Activated naive CD4-positive, alpha-beta T cell treated with anti-CD3 and anti-CD28 coated beads for 36 hours (primary cell): ENCODE measurements at places on chromosomes 4 and X.

DNA sequence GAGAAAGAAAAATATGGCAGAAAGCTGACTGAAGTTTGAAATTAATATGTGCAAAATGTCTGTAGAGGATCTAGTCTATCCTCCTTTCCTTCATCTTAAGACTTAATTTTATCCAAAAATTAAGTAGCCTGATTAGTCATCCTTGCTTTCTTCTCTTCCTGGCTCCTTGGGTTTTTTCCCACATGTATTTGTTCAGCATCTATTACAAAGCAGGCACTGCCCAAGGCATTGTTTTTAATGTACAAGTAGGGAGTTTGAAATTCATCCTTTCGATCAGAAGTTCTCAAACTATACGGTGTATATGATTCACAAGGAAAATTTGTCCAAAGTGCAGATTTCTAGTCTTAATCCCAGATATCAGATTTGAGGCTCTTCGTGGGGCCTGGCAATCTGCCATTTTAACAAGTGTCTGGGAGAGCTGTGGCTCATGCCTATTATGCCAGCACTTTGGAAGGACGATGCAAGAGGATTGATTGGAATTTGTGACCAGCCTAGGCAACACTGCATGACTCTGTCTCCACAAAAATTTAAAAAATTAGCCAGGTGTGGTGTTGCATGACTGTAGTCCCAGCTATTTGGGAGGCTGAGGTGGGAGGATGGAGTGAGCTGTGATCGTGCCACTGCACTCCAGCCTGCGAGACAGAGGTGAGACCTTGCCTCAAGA is 19.4 kb upstream of the YTHDC1 start:
- DNase-seq = no peak

GRCh38 chr4:56892691-56893090 is 15.0 kb upstream of the REST start:
- DNase-seq = no peak

DNA sequence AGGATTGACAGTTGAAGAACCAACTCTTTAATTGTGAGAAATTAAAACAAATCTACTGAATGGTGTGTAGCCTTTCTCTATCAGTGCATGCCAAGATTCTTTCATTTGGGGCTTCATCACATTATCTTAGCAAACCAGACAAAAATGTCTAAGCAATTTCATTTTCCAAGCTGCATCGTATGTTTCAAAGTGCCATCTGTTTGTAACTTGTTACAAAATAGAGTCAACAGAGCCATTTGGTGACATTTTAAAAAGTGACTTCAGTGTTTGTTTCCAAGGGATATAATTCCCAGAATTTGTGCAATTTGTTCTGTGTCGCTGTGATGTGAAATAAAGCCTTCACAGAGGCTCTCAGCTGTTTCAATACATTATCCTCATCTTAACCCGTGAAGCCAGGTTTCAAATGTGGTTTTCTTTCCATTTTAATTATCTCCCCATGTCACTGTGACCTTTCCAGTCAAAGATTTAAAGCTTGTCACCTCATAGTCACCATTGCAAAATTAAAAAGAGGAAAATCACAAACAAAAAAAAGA is 46.0 kb upstream of the C1QTNF7 start:
- no peak for DNase-seq

- DNase-seq = no peak
These were observed 52.7 kb downstream of the ACOX3 start for GRCh38 chr4:8387615-8388527.

DNA sequence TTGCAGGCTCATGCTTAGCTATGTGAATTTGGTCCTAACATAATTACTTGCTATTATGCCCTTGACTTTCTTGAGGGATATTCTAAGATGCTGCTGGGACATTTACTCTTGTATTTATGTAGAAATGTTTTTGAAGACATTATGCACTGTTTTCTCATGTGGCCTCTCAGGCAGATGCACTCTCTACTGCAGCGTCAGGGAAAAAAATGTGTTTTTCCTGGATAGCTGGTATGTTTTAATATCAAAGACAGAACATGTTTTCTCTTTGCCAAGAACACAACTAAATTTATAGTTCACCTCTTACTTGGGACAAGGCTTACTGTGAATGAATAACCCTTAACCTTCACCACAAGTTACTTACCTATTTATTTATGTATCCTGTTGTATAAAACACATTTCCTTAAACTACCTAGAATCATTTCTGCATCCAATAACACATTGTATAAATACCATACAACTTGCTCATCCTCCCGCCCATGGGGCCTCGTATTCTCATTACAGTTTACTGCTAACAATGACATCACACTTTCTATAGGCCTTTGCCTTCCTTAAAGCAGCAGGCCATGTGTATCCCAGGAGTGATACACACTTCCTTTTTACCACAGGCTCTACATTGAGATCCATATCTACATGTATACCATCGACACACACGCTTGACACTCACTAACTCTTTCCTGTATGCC is 178.7 kb downstream of the SLIT2 start:
- DNase-seq = no peak

GRCh38 chrX:153595387-153595786 is 3.6 kb downstream of the CCNQ start:
- DNase-seq = no peak

GRCh38 chrX:133908223-133908955 is 77.0 kb downstream of the GPC3 start:
- no peak for DNase-seq

DNA sequence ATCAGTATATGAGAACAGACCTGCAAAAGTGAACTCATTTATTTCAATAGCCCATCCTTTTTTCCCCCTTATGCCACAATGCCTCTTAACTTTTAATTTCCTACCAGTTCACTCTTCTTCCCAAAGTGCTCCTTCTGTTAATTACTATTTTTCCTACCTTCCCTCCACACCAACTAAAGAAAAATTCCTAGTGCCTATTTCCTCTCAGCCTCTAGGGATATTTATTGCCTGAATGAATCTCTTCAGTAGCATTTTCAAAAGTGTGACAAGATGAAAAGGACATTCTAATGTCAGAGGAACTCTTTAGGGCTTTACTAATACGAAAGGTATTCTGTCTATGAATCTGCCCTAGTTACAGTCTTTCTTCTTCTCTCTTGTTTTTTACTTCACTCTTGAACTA is 181.1 kb upstream of the SPRY1 start:
- no peak for DNase-seq

- DNase-seq = peak; percentile 29
These were observed 25.9 kb upstream of the FAM241A start for GRCh38 chr4:112119353-112119783.

- DNase-seq = no peak
These were observed 67.9 kb upstream of the ARX start for GRCh38 chrX:25083661-25084060.

- peak; percentile 62 for DNase-seq
These were observed 17.8 kb downstream of the TRIM2 start for GRCh38 chr4:153221783-153222706.

GRCh38 chrX:22969411-22969810 is 30.3 kb upstream of the DDX53 start:
- no peak for DNase-seq

GRCh38 chr4:102474736-102475504 is 26.2 kb upstream of the NFKB1 start:
- DNase-seq = no peak

- no peak for DNase-seq
These were observed 71.8 kb downstream of the CHRDL1 start for GRCh38 chrX:110723844-110724243.

DNA sequence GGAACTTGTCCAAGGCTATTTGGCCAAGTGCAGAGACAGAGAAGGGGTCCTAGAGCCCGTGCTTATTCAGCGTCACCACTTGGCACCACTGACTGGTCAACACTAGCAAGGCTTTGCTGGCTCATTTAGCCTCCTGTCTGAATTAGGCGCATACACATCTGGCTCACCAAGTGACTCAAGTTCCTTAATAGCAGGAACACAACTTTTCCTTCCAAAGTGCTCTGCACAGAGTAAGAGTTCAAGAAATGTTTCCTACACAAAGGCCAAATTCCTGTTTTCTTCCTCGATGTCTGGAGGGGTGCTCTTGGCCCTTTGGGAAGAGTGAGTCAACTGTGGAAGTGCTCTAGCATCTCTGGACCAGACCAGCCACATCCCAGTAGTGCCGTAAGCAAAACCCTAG is 26.8 kb upstream of the CENPU start:
- no peak for DNase-seq

GRCh38 chrX:123899701-123900100 is 39.8 kb downstream of the XIAP start:
- no peak for DNase-seq

DNA sequence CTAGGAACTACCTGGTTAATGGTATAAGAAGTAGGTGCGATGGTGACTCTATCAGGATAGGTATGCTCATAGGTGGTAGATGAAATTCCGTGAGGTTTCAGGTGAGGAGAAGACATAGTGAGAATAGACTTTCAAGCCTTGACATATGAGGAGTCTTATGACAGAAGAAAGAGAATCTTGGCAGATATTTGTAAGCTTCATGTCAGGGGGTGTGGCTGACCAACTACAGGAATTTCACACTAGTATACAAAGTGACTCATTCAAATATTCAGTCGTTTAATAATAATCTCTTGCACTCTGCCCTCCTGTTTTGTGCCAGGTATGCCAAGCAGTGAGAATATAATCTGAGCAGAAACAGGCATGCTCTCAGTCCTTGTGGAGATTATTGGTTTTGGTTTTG is 22.8 kb downstream of the PACRGL start:
- DNase-seq = no peak

GRCh38 chr4:110371016-110371770 is 104.8 kb upstream of the ENPEP start:
- DNase-seq = no peak

GRCh38 chr4:26124753-26125321 is 196.0 kb upstream of the RBPJ start:
- no peak for DNase-seq

DNA sequence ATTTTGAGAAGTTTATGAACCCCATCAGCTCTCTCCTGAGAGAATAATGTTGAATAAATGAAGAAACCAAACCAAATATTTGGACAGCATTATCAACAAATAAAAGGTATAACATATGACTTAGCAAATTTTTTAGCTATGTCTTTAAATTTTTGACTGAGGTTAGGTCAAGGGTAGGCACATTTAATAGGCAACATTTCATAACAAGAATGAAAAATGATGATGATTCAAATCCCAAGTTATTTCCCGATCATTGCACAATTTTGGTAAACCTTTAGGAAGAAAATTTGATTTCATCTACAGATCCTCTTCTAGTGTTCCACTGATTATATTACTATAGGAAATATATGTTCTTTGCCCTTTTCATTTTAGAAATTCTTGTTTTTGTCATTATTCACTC is 123.7 kb upstream of the TLR3 start:
- no peak for DNase-seq

DNA sequence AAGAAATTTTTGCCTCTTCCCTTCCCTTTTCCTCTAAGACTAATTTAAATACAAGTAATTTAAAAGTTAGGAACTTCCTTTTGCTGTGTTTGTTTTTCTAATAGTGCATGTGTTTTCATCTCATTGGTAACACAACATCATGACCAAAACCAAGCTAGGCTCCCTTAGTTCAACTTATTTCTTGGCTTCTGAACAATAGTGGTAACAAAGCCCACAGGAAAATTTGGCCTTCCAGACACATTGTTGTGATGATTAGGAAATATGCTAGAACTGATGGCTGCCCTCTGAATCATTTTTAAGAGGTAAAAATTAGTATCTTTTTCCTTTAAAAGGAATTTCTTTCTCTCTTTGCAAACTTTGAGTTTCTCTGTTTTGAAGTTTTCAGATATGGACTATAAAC is 25.5 kb upstream of the TEC start:
- no peak for DNase-seq

- DNase-seq = no peak
These were observed 267.3 kb downstream of the BCOR start for GRCh38 chrX:39830414-39830813.

DNA sequence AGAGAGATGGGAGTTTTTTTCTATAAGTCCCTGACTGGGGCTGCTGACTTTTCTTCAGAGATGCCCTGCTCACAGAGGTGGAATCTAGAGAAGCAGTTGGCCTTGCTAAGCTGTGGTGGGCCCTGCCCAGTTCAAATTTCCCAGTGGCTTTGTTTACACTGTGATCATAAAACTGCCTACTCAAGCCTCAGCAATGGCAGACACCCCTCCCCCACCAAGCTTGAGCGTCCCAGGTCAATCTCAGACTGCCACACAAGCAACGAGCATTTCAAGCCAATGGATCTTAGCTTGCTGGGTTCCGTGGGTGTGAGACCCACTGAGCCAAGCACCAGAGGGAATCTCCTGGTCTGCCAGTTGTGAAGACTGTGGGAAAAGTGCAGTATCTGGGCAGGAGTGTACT is 199.8 kb upstream of the WDFY3 start:
- DNase-seq = no peak

- no peak for DNase-seq
These were observed 291.0 kb downstream of the LDB2 start for GRCh38 chr4:16607241-16608066.

DNA sequence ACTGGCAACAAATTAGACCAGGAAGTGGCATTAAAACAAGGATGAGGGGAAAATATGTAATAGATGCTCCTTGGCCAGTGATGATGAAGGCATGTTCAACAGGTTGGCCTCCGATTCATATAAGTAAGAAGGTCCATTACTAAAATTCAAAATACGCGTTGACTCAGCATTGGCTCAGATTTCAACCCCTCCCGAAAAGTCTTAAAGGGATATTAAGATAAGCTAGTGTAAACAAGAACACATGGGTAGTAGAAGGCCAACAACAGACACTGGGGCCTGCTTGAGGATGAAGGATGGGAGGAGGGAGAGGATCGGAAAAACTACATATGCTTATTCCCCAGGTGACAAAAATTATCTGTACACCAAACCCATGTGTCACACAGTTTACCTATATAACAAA is 19.1 kb upstream of the LAP3 start:
- no peak for DNase-seq

- no peak for DNase-seq
These were observed 80.4 kb downstream of the EGF start for GRCh38 chr4:109993116-109993515.

GRCh38 chrX:42943051-42943974 is 165.3 kb upstream of the PPP1R2C start:
- peak; percentile 32 for DNase-seq

DNA sequence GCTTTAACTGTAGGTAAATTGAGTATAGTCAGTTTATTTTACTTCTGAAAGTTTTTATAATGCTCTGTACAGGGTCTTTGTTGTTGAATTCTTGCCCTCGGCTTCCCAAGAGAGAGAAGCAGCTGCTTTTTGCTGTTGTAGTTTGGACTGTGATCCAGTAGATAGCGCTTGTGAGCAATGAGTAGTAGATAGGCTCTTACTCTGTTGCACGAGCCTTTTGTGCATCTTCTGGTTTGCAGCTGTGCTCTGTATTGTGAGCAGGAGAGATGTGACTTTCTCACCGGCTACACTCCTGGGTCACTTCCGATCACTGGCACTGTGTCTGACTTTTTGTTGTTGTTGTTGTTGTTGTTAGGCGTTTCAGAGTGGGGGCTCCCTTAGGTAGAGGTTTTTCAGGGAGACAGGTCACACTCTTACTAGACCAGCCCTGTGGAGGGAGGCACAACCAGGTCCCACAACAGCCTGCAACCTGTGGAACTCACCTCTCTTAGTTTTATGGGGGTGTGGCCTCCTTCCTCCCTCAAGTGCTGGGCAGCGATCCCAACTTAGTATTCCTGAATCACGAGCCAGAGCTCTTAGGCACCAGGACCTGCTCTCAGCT is 822.1 kb upstream of the GALNTL6 start:
- DNase-seq = peak; percentile 4
